ENCODE measurements at places on chromosomes 5 and 9.

GRCh38 chr5:68053202-68053601 is 162.4 kb upstream of the PIK3R1 start:
- DNase-seq = no peak

DNA sequence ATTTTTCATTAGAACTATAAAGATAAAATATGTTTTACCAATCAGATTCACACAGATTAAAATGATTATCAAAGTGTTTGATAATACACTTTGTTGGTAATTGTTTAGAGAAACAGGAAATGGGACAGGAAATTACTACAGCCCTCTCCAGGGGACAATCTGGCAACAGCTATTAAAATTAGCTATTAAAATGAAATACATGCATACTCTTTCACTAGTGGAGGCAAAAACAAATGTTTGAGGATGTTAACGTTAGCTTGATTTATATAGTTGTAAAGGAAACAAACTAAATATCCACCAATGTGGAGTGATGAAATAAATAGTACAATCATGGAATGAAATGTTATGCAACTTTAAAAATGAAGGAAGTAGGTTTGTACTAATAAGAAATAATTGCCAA is 53.7 kb downstream of the TARS1 start:
- DNase-seq = no peak

DNA sequence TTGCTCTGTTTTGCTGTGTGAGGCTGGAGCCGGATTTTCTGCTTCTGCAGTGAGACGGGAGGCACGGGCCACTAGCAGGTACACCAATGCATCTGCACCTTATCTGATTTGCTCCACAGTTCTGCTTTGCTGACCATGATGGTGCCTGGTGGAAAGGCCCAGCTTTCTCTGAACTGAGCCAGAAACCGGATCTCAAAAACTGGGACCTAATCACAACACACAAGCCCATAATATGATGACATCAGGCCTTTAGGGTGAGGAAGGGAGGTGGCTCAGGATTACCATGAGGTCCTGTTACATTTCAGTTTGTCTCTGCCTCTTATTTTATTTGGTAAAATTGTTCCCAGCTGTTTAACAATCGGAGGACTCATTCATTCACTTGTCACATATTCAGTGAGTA is 49.8 kb downstream of the FGF1 start:
- DNase-seq = no peak

DNA sequence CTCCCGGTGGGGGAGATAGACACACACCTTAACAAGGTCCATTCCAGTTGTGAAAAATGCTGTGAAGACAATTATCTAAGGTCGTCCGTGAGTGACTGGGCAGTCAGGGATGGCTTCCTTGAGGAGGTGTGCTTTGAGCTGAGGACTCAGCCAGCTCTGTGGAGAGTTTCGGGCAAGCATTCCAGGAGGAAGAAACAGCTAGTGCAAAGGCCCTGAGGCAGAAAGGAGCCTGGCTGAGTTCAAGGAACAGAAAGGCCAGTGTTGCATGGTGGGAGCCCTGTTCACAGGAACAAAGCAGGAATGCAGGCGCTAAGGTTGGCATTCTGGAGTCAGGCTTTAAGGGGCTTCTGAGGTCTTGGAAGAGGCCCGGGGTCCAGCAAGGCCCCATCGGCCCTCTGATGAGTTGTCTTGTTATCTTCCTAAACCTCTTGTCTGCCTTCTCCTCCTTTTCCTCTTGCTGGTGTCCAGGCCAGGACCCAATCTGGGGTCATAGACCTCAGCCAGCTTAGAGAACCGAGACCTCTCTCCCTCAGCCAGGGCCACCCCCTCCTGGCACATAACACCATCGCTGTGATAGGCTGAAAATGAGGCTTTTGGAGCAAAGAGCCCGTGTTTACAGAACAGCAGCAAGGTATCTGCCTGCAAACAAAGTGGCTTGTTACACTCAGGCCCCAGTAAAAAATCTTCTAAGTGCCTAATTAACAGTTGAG is 270.2 kb upstream of the MVB12B start:
- DNase-seq = no peak

GRCh38 chr5:56145511-56145910 is 87.6 kb downstream of the ANKRD55 start:
- no peak for DNase-seq

- no peak for DNase-seq
Observed at GRCh38 chr9:110887276-110887675, 151.0 kb downstream of the LPAR1 start.

DNA sequence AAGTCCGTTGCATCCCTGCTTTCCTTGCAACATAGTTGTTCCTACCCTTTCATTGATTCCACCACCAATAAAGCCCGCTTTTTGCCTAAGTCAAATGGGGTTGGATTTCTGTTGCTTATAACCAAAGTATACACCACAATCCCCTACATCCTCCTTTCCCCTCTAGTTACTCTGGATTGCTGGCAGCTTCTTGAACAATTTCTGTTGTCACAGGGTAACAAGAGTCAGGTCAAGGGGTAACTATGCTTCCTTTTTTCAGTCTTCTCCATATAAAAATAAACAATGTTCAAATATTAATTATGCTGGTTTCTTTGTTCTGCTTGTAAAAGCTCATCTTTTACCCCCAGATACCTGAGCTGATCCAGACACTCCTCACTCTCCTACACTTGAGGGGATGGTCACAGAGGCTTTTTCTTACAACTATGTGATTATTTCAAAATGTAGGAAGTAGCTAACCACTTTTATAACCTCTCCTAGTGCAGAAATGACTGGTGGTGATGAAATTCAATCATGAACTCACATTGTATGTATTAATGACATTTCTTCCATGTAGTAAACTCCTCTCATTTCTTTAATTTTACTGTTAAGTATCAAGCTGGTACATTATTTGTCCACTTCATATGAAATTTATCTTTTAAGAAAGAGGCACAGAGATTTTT is 136.5 kb downstream of the SNX18 start:
- DNase-seq = no peak

DNA sequence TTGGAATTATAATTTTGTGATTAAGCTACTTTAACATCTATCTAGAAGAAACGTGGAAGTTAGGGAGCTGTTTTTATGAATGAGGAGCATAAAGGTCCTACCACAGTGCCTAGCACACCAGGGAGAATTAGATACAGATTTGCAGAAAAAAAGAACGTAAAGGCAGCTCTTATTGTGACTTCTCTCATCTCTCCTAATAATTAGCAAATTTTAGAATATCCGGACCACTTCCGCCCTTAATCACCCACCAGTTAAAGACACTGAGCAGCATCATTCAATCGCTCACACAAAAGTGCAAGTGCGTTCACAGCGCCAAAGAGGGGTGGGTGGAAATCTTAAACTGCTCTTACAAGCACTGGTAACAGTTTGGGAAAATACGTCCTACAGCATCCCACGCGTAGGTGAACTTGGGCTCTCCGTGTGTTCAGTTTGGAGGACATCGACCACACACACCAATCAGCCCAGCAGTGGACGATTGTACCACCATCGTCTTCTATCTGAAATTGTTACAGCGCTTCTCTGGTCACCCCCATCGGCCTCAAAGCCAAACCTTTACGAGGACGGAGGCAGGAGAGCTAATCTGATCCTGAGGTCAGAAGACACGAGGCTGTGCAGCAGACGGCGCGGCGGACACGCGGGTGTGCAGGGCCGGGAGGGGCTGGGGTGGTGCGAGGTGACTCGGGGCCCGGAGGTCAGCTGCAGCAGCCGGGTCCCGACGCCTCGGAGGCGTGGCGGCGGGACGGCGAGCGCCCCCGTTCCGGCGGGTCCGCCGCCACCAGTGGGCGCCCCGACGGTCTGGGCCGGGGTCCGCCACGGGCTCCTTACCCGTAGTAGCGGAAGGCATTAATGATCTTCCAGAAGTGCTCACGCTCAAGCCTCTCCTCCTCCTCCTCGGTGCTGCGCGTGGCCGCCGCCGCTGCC is 646 bp downstream of the CARNMT1 start:
- no peak for DNase-seq

- no peak for DNase-seq
Observed at GRCh38 chr9:89866701-89867100, 261.9 kb downstream of the GADD45G start.

GRCh38 chr9:2849941-2850340 is 6.0 kb upstream of the PUM3 start:
- no peak for DNase-seq

DNA sequence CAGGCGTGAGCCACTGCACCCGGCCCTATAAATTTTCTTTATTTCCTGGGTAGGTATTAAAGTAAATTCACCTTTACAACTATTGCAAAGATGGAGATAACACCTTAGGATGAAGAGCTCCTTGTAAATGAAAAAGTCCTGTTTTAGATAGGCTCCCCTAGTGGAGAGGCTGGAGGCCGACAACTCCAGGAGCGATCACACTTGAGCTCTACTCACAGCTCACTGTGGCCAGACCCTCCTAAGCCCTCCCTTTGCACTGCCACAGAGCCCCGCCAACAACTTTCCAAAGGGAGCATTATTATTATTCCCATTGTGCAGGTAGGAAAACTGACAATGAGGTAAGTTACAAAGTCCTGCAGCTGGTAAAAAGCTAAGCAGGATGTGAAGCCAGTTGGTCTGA is 139.1 kb upstream of the ERCC6L2 start:
- no peak for DNase-seq

- DNase-seq = no peak
Observed at GRCh38 chr9:91038483-91039124, 237.0 kb downstream of the SYK start.

DNA sequence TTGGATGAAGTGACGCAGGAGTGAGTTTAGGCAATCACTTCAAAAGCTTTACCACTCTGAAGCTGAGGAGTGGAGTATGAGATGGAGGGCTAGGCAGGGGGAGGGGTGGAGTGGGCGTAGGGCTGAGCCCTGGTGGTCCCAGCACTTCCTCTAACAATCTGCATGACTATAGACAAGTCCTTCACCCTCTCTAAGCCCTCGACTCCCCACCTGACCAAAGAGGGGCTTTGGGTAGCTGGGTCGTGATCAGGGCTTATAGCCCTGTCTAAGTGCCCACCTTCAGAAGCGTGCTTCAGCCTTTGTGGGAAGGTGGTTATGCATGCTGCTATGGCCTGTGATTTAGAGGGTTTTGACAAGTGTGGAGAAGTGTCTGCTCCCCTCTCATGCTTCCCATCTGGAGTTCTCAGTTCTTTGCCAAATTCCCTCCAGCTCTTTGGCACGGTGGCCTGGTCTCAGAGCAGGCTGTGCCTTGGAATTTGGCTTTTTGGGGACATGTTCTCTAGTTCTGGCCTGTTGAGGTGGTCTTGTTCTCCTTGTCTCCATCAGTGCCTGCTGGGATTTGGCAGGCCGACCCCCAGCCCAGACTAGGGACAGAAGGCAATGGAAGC is 53.0 kb downstream of the ACTBL2 start:
- DNase-seq = no peak

GRCh38 chr9:91481972-91482371 is 58.3 kb upstream of the NFIL3 start:
- no peak for DNase-seq

GRCh38 chr5:73419465-73420390 is 28.8 kb downstream of the FOXD1 start:
- peak; percentile 84 for DNase-seq

DNA sequence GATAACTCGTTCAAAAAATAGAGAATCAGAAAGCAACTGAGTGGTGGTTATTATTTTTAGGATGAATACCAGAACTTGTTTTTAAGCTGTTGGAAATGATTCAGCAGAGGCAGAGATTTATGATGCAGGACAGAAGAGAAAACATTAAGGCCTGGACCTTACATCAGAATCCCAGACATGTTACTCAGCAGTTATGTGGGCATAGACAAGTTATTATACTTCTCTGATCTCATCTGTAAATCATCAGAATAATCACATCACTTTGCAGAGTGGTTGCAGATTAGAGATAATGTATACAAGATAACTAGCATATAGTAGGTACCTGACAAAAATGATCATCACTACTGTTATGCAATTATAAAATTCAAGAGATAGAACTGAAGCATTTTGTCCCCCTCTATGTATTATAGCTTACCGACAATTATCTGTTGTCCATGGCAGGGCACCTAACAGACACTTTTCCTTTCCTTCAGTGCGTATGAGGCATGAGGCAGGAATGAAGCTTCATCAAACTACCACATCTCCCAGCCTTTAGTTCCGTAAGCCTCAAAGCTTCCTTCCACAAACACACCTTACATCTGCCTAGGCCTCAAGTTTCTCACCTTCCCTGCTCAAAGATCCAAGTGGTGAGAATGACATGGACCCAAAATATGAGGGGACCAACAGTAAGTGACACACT is 165.9 kb downstream of the DENND1A start:
- DNase-seq = no peak

GRCh38 chr5:168946363-168946762 is 354.6 kb downstream of the SLIT3 start:
- no peak for DNase-seq

DNA sequence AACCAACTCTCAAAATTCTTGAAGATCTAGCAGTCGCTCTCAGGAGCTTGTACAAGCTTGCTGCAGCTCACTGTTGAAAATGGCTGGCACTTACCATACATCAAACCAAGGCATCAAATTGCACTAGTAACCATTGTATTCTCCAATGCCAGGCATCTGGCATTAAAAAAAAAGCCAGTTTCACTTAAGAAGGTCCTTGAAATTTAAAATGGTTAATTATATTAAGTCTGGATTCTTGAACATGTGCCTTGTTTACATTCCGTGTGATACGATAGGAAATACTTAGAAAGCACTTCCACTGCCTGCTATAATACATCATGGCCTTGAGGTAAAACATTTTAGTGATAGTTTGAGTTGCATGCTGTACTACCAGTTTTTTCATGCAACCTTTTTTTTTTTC is 300.7 kb downstream of the KDM4C start:
- DNase-seq = peak; percentile 19

DNA sequence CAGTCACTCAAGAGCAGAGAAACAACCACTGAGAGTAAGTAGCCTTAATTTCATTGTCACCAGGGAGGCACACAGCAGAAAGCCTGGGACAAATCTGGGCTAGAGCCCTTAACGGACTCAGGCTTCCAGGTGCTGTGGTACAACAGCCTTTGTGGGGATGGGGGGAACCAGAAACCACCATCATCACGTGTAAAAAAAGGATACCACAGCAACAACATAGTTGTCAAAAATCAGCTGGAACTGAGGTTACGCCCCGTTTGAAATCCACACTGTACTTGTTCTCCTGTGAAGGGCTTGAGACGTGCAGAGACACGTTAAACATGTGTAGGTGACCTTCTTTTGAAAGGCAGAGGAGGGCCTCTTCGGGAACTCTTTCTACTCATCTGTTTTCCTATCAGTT is 16.6 kb upstream of the PLPP1 start:
- no peak for DNase-seq

GRCh38 chr5:170306381-170306831 is 8.8 kb upstream of the LCP2 start:
- peak; percentile 11 for DNase-seq
